ENCODE measurements at places on chromosomes 2 and 18.

DNA sequence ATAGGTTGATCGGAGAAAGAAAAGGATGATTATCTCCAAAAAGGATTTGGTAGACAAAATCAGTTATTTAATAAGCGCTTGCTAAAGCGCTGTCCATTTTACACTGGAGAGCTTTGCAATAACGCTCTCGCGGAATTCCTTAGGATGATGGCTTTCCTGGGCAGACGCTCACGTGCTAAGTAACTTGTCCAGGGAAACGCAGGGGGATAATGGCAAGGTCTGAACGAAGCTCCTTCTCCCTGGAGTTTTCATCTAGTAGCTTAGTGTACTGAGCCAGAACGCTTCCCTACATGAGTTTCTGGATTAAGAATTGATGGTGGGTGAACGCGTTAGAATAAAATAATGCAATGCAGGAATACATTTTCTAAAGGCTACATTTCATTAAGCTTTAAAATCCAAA, 739.5 kb upstream of the SALL3 start:
- DNase-seq = no peak

DNA sequence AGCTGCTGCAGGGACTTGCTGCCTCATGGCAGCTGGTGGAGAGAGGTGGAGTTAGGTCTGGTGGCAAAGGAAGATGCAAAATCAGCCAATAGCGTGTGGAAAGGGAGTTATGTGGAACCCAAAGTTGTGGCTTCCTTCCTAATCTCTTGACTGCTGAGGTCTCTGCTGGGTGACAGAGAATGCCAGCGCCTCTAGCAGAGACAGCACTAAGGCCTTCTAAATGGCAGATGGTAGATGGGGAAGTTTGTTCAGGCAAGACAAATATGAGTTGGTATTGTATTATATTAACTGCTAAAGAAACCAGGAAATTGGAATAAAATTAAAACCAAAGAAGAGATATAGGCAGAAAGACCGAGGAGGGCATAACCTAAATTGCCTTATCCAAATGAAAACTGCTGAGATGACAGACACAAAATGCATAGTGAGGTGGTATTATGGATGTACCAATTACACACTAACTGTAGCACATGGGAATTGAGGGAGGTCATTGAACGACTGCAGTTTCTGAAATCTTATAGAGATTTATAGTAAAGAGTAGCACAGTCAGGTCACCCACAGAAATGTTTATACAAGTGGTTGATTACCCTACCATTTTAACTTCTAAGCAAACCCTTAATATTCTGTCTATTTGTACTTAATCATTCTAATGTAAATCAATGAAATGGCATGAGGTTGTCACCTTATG, 246.6 kb upstream of the SESTD1 start:
- DNase-seq = no peak

GRCh38 chr18:10585260-10585659, 59.4 kb downstream of the NAPG start:
- DNase-seq = no peak

DNA sequence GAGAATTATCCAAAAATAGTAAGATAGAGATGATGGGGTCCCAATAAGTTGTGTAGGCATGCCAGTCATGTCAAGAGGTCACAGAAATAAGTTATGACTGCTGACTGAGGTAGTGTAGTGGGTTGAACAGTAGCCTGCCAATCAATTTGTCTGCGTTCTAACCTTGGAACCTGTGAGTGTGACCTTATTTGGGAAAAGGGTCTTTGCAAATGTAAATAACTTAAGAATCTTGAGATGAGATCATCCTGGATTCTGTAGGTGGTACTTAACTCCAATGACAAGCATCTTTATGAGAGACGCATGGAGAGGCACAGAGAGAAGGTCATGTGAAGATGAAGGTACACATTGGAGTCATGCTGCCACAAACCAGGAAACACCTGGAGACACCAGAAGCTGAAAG, 31.0 kb downstream of the ACVR1 start:
- no peak for DNase-seq

DNA sequence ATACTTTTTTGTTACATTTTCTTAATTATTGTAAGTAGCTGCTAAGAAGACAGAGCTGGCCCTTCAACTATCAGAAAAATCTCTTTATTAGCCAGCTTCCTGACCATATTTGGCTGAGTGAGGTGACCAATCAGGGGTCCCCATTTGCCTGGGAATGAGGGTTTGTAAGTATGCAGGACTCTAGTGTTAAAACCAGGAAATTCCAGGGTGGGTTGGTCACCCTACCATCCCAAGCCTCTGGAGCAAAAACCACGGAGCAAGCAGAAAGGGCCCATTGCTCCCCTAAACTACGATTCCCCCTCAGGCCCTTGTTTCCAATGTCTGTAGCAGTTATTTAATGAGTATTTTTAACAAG, 165.6 kb upstream of the NCKAP5 start:
- DNase-seq = no peak

GRCh38 chr2:11622611-11623010, 47.4 kb downstream of the NTSR2 start:
- DNase-seq = no peak

All from sigmoid colon (tissue), 7 donors.